NCI-H2029 treated with DMSO at 0.1 percent for 48 hours (cell line): ENCODE measurements at places on chromosomes 3 and 15.

DNA sequence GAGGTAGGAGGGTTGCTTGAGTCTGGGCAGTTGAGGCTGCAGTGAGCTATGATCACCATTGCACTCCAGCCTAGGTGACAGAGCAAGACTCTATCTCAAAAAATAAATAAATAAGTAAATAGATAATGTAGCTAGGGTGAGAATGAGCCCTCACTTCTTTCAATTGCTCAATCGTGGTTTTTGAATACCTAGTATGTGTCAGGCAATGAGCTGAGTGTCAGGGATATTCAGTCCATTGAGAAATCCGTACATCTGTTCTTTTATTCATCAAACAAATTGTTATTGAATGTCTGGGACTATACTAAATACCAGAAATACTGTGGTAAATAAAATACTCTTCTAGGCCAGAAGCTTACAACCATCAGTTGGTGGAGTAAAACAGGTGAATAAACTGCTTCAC, 6.2 kb upstream of the ZNF148 start:
- no peak for DNase-seq

DNA sequence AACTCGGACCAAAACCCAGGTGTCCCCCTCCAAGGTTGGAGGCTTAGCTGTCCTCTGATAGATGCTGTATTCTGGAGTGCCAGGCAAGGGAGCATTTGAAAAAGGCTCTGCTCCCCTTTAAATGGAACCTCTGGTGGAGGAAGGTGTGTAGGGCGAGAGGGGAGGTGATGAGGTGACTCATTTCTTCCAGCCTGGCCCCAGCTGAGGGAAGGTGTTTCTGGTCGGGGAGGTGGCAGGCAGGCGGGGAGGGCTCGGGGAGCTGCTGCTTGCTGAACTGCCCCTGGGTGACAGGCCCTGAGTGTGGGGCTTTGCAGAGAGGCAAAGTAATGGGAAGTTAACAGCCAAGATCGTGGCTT, 18.8 kb downstream of the PSTPIP1 start:
- no peak for DNase-seq

DNA sequence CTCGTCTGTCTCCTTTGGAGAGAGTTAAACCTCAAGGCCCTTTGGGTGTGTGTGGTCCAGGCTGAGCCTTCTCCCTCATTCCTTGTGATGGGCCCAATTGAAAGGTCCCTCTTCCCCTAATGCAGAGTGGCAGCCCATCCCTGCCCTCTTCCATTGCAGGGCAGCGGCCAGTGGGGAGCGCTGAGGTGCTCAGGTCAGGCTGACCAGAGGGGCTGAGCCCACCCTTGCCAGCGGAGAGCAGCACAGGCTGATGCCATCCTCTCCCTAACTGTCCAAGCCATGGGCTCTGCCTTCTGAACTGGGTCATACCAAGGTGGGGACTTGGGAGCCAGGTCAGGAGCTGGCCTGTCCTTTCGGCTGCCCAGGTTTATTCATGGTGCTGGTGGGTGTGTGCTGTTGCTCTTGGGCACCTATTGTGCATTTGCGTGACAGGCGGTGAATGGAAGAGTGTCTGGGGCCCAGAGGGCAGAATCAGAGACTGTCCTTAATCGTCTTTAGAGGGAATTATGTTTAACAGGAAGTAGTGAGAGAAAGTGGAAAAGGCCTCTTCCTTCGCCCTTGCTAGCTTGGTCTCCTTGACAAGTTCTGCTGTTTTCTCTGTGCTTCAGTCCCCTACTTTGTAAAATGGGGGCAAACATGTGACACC, 96.9 kb downstream of the VGLL4 start:
- no peak for DNase-seq

- DNase-seq: no peak
These were observed 464.3 kb upstream of the THRB start for GRCh38 chr3:24958910-24959447.

GRCh38 chr3:63095-63765, 133.3 kb upstream of the CHL1 start:
- DNase-seq: no peak

DNA sequence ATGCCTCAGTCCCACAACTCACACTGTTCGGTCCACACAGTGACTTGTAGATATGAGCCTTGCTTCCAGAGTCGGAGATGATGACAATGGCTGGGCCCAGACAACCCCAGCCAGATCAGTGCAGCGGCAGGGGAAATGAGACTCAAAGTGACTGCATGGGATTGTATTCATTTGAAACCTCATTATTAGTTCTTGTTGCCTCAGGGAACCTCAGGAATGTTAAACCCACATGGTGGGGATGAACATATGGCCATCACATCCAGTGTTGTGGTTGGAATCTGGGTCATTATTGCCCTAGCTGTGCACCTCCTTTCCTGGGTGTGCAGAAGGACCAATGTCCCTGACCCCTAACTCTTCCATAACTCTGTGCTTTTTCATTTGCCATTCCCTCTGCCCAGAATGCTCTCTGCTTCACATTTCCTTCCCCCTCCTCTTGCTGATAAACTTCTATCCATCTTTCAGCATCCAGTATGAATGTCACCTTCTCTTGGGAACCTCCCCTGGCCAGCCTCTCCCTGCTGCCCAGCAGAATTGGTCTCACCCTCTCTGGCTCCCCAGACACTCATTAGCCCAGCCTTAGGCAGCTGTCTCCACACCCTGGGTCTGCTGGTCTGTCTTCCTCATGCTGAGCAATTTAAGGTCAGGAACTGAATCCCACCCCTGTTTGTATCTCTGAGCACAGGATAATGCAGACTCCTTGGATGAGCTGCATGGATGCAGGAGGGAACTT, 67.0 kb upstream of the TNFAIP8L3 start:
- no peak for DNase-seq

- no peak for DNase-seq
These were observed 2.0 kb downstream of the DVL3 start for GRCh38 chr3:184157206-184157605.

DNA sequence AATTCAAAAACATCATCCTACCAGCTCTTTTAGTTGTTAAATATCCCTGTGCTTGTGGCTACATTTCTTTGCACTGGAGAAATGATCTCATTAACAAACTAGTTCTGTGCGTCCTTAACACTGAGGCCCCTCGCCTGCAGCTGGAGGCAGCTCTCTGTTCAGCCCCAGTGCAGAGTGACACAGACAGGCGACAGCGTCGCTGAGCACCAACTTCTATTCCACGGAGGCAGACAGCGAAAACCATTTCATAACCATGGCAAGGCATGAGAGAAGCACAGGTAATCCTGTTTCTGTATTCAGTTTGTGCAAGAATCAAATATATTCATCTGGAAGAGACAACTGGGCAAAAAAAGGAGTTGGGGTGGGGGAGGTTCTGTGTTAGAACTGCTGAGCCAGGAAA, 530.7 kb downstream of the ZIC1 start:
- no peak for DNase-seq

- no peak for DNase-seq
These were observed 100.0 kb downstream of the DNAJB8 start for GRCh38 chr3:128366652-128367051.
